ENCODE measurements at places on chromosomes 2 and 18. TPM values are rescaled to one million over a fixed set of nuclear protein-coding genes. Genes with fewer than 3 reads are reported as not detected.

TTC31 gene
- 7.0 TPM for total RNA-seq

ASB18 gene
- total RNA-seq: not detected

SIX3 gene
- total RNA-seq: not detected

KLHL41 gene
- total RNA-seq: 0.85 TPM

CCL20 gene
- 0.28 TPM for total RNA-seq

TUBA3E gene
- total RNA-seq: not detected

REL gene
- 2.7 TPM for total RNA-seq

TMEFF2 gene
- 3.0 TPM for total RNA-seq
